Immature natural killer cell (primary cell): ENCODE measurements at places on chromosomes 12 and 14.

GRCh38 chr14:68986926-68987652 lies 8.0 kb upstream of the ACTN1 start:
- no peak for DNase-seq

DNA sequence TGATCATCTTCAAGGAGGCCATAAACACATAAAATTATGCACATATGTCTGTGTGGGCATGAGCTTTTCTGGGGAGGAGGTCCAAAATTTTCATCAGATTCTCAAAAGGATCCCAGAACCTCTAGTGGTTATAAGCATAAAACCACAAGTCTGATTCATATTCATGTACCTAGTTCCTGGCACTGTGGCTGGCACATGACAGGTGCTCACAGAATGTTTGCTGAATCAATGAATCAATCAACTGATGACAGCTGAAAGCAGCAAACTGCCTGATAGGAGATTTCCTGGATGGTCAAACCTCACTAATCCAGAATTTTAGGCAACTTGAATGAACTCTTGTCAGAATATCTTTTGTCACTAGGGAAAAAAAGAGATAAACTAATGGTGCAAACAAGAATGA lies 13.5 kb upstream of the CMKLR1 start:
- no peak for DNase-seq

DNA sequence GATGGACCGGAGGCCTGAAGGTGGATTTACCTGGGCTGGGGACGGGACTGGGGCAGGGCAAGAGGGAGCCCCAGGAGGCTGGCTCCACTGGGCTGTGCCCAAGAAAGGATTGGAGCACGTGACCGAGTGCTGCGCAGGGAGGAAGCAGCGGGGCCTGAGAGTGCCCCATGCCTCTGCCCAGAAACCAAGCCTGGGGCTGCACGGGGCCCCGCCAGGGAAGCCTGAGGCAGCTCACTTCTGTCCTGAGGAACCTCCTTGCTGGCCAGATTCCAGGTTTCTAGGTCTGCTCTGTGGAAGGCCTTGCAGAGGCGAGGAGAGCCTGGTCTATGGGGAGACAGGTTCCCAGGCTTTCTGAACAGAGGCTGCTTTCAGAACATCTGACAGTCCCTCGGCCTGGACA lies 10.4 kb downstream of the NGB start:
- DNase-seq, result no peak

DNA sequence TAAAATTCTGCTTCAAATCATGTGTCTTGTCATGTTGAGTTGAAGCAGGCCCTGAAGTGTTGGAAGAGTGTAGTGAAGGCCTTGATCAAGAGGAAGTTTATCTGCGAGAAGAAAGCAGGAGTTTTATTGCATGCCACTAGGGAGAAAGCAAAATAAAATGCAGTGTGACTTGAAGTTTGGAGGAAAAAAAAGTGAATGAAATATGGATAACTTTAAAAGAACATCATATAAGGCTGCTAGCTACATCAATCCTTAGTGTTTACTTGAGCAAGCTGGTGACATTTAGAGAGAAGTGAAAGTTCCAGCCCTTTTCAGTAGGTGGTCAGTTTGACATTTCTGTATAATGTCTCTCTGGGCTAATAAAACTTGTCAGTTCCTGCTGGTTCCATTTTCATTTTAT lies 841.1 kb downstream of the TMTC2 start:
- no peak for DNase-seq

DNA sequence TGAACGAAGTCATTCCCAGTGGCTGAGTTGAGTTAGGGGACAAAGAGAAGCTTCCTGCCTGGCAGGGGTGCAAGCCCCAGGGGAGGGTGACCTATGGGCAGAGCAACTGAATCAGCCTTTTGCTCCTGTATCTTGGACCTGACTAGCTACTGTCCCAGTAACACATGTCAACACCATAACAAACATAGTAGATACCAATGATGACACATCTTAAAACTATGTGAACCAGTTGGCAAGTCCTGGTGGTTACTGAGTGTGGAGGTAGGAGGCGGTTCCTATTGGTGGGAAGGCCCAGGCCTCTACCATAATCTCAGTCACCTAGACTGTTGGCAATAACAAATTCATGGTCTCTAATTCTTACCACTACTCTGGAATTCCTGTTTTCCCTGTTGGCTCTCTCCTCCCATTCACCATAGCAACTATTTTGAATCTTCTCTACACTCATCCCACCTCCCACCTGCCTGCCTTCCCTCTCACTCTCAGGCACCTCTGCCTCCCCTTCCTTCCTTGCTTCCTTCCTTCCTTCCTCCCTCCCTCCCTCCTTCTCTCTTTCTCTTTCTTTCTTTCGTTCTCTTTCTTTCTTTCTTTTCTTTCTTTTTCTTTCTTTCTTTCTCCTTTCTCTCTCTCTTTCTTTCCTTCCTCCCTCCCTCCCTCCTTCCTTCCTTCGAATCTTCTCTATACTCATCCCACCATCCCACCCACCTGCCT lies 8.1 kb upstream of the P2RX7 start:
- DNase-seq, result no peak

DNA sequence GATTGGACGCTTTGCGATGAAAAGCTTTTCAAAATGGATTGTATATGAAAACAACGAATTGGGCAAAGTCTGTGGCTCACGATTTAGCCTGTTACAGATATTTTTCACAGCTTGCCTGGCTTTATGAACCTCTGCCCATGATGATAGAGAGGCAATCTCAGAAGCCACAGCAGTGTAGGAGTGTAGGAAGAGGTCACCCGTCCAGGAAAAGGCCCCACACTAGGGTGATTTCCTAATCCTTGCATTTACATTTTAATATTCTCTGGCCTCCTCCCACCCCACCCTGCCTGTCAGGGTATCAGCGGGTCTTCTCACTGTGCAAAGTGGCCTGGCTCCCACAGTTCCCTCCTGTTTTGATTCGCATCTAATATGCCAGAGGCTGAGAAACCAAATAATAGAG lies 81.8 kb upstream of the FOXN3 start:
- no peak for DNase-seq

DNA sequence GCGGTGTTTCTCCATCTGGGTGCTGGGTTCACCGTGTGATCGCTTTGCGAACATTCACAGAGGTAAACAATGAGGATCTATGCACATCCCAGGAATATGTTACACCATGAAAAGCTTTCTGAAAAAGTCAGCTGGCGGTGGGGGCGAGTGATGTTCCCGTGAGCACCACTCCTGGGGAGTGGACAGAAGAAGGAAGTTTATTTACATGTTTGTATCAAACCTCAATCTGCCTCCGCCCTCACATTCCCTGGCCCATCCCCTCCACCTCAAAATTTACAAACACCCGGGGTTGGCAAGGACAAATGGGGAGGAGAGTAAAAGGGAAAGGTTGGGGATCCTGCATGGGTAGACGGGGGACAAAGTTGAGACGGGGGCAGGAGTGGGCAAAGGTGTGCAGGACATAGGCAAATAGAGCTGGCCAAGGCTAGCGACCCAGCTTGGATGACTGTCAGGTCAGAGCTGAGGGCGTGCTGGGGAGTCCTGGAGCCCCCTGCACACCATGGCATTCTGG lies 6.9 kb downstream of the TNFRSF1A start:
- no peak for DNase-seq

- no peak for DNase-seq
Observed at GRCh38 chr14:105317546-105317945, 3.0 kb downstream of the PACS2 start.

DNA sequence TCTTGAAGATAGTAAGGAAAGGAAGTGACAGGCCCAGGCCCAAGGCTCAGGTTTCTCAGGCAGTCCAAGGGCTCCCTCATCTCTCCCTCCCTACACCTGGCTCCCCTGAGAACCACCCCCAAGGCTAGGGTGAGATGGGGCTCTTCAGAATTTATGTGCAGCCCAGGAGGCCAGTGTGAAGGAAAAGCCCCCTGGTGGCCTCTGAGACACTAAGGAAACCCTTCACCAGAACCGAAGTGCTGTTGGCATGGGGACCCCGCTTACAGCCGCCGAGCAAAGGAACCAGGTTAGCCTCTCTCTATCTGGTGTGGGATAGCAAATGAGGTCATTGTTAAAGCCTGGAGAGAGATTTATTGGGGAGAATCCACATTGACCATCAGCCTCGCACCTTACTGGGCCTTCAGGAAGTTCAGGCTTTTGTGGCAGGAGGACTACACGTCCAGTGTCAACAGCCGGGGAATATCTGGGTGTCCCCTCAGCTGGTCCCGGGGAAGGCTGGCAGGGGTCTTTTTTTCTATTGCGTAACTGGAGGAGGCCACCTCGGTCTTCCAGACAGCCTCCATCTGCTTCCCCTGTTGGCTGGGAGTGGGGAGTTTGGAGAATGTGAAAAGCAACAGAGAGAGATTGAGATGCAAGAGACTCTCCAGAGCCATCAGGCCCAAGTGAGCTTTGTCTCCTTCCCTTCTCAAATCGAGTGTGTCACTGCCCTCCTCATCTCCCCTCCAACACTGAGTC lies 18.1 kb downstream of the FAM186B start:
- no peak for DNase-seq

DNA sequence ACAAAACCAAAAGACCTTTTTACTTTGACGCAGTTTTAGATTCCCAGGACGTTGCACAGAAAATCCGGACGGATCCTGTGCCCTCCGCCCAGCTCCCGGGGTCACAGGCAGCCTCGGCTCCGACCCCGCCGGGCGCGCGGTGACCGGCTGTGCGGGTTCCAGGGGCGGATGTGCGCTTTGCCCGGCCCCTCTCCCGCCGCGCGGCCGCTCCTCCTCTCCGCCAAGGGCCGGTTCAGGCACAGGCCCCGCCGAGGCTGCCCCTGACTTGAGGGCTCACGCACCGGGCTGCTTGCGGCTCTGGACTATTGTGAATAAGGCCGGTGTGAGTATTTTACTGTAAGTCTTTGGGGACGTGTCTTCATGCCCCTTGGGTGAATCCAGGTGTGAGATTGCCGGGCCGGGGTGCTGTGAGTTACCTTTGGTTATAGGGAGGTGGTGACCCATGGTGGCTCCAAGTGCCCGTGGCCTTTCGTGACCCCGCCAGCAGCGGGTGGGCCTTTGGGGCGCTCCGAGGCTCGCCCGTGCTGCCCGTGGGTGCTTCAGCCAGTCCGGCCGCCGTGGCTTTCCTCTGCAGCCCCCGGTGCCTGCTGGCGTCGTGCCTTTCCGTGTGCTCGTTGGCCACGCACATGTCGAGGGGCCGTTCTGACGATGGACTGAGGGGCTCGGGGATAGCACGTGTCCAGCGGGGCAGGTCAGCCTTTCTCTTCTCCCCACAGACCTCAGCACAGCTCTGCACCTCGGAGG lies 45.9 kb downstream of the NOC4L start:
- no peak for DNase-seq

DNA sequence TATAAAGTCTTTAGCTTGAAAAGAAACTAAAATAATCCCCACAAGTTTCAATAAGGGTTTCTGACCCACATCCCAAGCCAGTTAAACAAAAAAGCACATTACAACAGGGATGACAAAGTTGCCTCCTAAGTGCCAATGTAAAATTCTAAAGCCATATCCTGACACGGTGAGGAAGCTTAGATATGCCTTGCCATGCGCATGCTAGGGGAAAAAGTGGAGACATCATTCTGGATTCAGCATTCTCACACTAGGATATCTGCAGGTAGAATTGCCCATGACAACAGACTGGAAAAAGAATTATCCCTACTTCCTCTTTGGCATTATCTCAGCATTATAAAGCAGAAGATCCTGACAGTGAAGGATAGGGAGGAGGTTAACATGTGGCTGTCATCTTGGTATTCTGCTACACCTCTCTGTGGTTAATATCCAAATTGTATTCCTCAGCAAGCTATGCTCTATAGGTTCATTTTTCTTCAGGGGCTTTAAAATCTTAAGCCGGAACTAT lies 4.9 kb downstream of the DUSP6 start:
- DNase-seq, result no peak

DNA sequence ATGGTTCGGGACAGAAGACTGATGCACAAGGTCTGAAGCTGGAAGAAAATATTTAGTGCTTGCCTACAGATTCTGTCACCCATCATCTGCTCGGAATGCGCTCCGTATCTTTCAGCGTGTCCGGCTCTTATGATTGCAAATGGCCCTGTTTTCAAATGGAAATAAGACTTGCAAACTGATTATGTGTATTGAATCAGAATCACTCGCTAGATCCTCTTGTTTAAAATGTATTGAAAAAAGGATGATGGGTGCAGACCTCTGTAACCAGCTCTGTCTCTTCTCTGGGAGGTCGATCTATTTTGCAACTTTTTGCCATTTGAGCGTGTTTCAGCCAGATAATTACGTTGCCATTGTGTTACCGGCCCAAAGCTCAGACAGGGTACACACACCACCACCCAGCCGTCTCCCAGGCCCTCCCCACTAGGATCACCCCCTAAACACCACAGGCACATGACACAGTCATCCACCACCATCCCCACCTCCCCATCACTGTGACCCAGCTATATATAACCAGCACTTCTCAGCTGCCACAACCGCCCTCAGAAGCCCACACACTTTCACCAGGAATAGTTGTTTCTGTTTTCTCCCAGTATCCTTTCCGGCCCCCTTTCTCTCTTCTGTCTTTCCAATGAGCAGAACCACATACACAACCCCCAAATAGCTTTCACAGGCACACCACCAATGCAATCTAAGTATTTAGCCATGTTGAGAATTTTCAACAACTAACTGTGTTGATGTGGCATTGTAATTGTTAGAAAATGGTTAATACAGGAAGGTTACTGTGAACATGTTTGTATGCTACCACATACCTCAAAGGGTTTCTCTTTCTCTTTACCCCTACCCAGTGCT lies 10.7 kb downstream of the NKX2-1 start:
- DNase-seq, result no peak

- no peak for DNase-seq
Observed at GRCh38 chr12:131959641-131960589, 10.2 kb downstream of the EP400 start.

DNA sequence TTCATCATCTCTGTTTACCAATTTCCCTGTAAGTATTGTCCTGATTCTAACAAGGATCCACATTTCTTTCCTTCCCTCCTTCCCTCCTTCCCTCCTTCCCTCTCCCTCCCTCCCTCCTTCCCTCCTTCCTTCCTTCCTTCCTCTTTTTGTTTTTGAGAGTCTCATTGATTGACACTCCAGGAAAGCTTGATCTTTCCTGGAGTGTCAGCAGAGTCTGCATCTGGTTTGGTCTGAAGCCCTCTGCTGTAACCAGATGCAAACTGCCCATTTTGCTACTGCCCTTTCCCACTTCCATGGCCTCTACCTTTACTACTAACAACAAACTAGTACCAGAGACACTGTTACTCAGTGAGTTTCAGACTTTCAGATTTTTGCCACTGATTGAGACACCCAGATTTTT lies 14.4 kb upstream of the OR6C65 start:
- no peak for DNase-seq

- no peak for DNase-seq
Observed at GRCh38 chr12:108310489-108310888, 28.6 kb downstream of the CMKLR1 start.

GRCh38 chr12:1517734-1518525 lies 76.5 kb downstream of the FBXL14 start:
- DNase-seq, result no peak

DNA sequence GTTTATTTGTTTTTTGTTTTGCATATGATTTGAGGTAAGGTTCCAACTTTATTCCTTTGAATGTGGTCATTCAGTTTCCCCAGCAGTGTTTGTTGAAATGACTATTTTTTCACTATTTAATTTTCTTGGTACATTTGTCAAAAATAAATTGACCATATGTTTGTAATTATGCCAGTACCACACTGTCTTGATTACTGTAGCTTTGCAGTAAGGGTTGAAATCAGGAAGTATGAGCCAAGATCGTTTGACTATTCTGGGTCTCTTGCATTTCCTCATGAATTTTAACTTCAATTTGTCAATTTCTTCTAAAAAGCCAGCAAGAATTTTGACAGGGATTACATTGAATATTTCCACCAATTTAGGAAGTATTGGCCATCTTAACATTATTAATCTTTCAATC lies 199.3 kb upstream of the PPFIA2 start:
- no peak for DNase-seq

- no peak for DNase-seq
Observed at GRCh38 chr12:11714626-11715025, 65.2 kb downstream of the ETV6 start.
